ENCODE measurements at places on chromosomes 5 and 9. TPM values are rescaled to one million over a fixed set of nuclear protein-coding genes. Genes with fewer than 3 reads are reported as not detected.

Gene CCNG1
- polyA plus RNA-seq: 106 TPM

Gene ARSB
- polyA plus RNA-seq: 30.5 TPM

Gene CSF1R
- polyA plus RNA-seq: 0.56 TPM

DNA sequence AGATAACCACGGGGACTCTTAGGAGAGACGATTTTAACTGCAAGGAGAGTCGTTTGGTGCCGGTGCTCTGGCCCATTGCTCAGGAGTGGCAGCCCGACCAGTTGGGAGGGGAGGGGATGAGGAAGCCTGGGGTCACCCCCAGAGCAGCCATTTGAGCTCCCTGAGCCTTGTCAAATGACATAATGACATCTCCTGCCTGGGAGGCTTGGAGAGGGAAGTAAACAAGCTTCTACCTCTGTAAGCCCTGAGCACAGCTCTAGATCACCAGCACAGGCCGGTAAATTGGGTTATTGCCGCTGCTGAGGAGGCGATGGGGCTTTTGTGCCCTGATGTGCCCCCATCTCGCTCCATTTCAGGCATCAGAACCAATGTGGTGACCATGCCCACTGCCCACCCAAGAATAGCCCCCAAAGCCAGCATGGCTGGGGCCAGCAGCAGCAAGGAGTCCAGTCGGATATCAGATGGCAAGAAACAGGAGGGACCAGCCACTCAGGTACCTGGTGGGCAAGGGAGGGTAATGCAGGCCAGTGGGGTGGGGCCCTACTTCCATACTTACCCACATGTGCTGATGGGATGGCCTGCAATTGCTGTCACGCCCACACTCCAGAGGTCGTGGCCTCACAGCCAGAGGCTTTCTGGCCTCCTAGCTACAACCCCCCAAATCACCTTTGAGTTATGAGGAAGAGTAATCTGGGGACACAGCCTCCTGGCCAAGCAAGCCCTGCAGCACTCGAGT lies 23.0 kb downstream of the CD74 start:
- DNase-seq: no peak
- H3K27me3 ChIP-seq: no peaks in the 10 kb centered on the region
- peaks cover 6% of the 10 kb centered on the region for H3K36me3 ChIP-seq

Gene TAF11L5
- polyA plus RNA-seq: not detected

GRCh38 chr9:125960626-125961025 lies 213.5 kb downstream of the PBX3 start:
- DNase-seq: no peak
- H3K4me1 ChIP-seq: no peaks in the 10 kb centered on the region
- peaks cover under 1% of the 10 kb centered on the region for H3K36me3 ChIP-seq
- no peak overlapping the region for H3K4me3 ChIP-seq
- no peaks in the 10 kb centered on the region for H3K27me3 ChIP-seq

Gene SLC34A1
- not detected for polyA plus RNA-seq
